ENCODE measurements at places on chromosomes 12 and 14.

GRCh38 chr12:3580094-3580749 lies 89.2 kb downstream of the PRMT8 start:
- no peak for DNase-seq

DNA sequence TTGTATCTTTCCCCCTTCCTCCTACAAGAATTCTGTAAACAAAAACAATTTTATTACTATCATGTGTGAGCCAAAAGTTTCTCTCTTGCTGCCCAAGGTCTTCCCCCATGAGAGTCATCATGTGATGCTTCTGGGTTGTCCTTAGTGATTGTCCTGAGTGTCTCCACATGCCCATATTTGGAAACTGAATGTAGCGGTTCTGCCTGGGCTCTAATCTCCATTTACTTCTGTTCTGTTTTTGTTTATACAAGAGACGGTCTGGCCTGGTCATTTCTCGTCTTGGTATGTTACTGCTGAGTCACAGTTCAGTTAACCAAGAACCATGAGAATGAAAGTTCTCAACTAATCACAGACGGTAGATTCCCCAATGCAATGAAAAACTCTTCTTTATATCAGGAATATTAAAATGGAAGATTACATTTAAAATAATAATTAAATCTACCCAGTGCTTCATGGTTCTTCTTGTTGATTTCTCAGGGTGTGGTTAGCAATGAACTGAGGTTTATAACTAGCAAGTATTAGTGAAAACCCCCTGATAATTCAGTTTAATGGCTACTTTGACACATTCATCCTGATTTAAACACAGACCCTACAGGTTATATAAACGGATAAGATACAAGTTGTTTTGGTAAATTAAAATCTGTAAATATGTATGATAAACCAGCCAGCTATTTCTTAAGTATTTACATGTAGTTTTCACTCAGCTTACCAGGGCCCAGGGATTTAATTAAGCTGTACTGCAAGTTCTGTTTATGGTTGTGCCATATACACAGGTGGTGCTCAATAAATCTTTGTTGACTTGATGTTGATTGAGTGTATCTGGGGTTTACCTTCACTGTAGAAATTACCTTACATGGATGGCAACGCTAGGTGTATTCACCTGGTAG lies 81.1 kb downstream of the PELI2 start:
- peak; percentile 44 for DNase-seq

GRCh38 chr12:64995816-64996215 lies 125.3 kb downstream of the WIF1 start:
- DNase-seq, result no peak

GRCh38 chr12:89083491-89083890 lies 268.8 kb downstream of the DUSP6 start:
- DNase-seq, result no peak

- DNase-seq, result no peak
These were observed 30.4 kb upstream of the BEGAIN start for GRCh38 chr14:100617410-100618317.

- no peak for DNase-seq
These were observed 40.2 kb downstream of the TEAD4 start for GRCh38 chr12:2999265-2999841.

DNA sequence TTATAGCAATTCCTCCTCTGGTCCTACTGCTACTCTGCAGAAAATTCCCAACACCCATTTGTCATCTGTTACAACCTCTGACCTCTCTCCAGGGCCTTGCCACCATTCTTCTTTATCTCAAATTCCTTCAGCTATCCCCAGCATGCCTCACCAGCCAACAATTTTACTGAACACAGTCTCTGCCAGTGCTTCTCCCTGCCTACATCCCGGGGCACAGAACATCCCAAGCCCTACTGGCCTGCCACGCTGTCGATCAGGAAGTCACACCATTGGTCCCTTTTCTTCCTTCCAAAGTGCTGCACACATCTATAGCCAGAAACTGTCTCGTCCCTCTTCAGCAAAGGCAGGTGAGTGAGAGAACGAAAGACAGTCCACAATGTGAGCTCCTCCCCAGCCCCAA lies 122.1 kb downstream of the TTLL5 start:
- no peak for DNase-seq

DNA sequence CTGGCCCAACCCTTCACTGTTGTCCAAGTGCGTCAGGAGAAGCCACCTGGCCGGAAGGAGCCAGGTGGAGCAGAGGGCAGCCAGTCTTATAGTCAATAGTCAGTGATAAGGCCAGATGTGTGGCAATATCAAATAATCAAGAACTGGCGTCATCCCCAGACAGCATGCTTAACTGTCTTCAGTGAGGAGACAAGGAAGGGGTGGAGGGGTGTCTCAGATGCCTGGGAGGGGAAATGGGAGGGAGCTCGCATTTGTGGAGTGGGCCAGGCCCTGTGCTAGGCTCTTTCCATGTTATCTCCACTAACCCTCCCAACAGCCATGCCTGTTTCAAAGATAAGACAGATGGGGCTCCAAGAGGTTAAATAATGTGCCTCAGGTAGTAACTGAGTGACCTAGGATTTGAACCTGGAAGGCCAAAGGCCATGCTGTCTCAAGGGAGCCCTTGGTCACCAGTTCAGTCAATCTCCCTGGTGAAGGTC lies 48.9 kb upstream of the FOS start:
- no peak for DNase-seq

GRCh38 chr12:64876388-64877071 lies 52.1 kb downstream of the TBC1D30 start:
- DNase-seq, result no peak

GRCh38 chr12:111334393-111334915 lies 34.4 kb downstream of the PHETA1 start:
- DNase-seq, result no peak

DNA sequence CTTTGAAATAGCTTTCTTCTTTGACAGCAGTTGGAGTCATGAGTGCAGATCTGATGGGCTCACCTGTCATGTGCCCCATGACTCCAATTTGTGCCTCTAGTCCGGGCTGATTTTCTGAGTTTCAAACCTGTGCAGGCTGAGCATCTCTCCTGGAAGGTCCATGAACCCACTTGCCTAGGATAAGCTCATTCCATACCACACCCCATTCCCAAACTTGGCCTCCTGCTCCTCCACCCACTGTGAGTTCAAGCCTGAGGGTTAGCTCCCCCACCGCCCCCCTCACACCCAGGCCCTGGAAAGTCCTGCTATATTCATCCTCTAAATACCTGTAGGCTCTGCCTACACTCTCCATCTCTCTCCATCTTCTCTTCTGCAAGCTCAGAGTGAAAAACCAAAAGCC lies 126.8 kb upstream of the VRK1 start:
- no peak for DNase-seq

DNA sequence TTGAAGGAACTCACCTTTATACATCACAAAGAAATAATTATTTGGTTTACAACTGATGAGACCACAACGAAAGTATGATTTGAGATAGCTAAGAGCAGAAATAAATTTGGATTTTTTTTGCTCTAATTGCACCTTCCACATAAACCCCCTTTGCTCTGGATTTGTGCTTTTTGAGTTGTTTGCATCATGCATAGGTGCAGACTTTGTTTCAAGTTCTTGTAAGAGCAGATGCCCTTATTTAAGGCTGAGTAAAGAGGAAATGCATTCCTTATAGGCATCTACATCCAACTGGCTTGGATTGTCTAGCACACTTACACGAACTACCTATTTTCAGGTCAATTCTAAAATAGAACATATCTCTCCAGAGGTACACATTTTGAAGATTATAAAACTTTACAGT lies 6.6 kb upstream of the CCND2 start:
- no peak for DNase-seq

- peak; percentile 42 for DNase-seq
These were observed 399.0 kb downstream of the NAV3 start for GRCh38 chr12:78229591-78230101.

DNA sequence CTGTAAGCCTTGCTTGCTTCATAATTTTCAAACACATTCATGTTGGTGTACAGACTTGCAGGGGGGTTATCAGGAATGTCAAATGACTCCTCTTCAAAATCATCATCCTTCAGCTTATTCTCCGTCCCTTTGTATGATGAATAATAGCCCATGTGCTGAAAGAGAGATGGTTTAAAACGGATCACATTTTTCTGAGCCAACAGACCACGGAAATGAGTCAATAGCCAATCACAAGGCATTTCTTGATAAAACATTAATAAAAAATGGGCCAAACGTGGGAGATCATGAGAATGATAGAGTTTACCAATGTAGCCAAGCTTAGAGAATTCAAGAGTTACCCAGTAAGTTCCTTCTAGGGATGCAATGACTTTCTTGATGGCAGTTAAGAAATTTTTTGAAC lies 105.5 kb downstream of the NTS start:
- no peak for DNase-seq

- DNase-seq, result peak; percentile 73
These were observed at the start of gene PTPN21 for GRCh38 chr14:88554457-88555286. Gene PTPN21 (minus strand): TSS chr14:88555007. CDS start chr14:88550417, 4,590 bp downstream.

- DNase-seq, result no peak
These were observed 60.0 kb downstream of the PTPRB start for GRCh38 chr12:70577283-70577634.

GRCh38 chr14:86954623-86955022 lies 1038.4 kb downstream of the GALC start:
- no peak for DNase-seq

DNA sequence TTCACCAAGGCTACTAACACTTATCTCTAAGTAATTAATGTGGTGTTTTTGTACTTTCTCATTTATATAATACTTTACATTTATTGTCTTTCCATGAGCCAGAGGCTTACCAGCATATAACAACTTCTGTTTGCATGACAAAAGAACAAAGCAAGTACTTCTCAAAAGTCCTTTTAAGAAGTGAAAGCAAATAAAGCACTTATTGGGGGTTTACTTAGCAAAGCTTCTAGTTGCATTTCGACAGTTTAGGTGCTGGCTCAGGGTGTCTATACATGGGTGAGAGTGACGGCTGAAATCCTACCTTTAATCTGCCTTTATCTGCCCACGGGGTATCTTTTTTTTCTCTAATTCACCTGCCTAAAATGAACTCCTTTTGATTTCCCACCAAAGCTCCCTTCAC lies 21.0 kb upstream of the DCN start:
- no peak for DNase-seq

GRCh38 chr14:68609012-68609411 lies 183.9 kb downstream of the ZFP36L1 start:
- no peak for DNase-seq

GRCh38 chr12:91267039-91267438 lies 84.4 kb upstream of the DCN start:
- DNase-seq, result no peak

GRCh38 chr12:63961048-63961447 lies 116.5 kb downstream of the SRGAP1 start:
- no peak for DNase-seq
